ENCODE measurements at places on chromosomes 7 and 10.

GRCh38 chr7:33753881-33754525 is 151.3 kb upstream of the BMPER start:
- no peak for DNase-seq

GRCh38 chr7:135672560-135673359 is 10.4 kb downstream of the STMP1 start:
- no peak for DNase-seq

DNA sequence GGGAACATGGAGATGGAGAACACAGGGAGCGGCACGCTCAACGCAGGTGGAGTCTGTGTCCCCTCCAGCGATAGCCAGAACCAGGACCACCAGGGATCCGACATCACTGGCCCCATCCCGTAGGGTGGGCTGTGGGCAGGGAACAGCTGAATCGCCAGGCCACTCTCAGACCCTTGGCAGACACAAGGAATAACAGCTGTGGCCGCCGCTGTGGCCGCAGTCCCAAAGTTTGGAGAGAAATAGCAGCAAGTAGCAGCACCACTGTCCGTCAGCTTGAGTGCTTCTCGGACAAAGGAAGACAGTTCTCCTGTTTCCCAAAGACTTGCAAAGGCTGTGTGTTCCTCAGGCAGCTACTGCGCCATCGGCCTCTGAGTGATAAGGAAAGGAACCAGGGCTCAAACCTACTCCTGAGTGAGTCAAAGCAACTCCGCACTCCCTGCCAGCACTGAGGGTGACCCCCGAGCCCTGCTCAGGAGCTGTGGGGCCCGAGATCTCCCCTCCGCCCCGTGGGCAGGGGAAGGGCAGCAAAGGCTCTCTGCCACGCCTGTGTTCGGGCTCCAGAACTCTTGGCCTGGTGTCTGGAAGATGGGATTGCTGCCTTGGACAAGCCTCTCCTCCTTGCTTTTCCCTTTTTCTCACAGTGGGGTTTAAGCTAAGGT is 82.3 kb upstream of the FAM20C start:
- no peak for DNase-seq

DNA sequence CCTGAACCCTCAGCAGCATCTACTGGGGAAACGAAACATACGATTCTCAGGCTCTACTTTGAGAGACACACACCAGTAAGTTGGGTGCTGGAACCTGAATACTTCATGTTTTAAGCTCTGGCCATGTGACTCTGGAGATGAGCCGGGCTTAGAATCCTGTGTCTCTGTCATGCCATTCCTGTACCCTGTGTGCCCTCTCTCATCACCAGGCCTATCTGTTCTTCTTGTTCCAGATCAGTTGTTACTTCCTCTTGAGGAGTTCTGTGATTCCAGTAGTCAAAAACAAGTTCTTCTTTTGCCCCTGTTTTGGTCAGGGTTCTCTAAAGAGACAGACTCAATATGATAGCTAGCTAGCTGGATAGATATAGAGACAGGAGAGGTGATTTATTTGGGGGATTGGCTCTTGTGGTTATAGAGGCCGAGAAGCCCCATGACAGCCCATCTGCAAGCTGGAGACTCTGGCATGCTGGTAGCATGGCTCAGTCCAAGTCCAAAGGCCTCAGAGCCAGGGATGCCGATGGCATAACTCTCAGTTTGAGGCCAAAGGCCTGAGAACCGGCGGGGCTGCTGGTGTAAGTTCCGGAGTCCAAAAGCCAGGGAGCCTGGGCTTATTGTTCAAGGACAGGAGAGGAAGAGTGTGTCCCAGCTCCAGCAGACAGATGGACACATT is 54.3 kb downstream of the CHN2 start:
- no peak for DNase-seq

- DNase-seq: no peak
These were observed 20.4 kb upstream of the ST8SIA6 start for GRCh38 chr10:17474595-17475323.

- no peak for DNase-seq
These were observed 46.9 kb downstream of the ZNF518A start for GRCh38 chr10:96176985-96177384.

- no peak for DNase-seq
These were observed 95.8 kb upstream of the ABCB5 start for GRCh38 chr7:20519645-20520044.

- DNase-seq: no peak
These were observed 194.9 kb downstream of the ETV1 start for GRCh38 chr7:13794581-13794980.

Data from activated T-cell treated with anti-CD3 and anti-CD28 coated beads for 24 hours (primary cell).